Stimulated activated naive CD8-positive, alpha-beta T cell treated with anti-CD3 and anti-CD28 coated beads, Interleukin-15, amount 100 ng/mL, for 72 hours (primary cell): ENCODE measurements at places on chromosomes 11 and 22.

GRCh38 chr11:118434553-118435289, 1.6 kb upstream of the KMT2A start:
- DNase-seq = peak; percentile 55

- DNase-seq = peak; percentile 79
These were observed 8.2 kb upstream of the CCDC88B start for GRCh38 chr11:64331569-64332371.

DNA sequence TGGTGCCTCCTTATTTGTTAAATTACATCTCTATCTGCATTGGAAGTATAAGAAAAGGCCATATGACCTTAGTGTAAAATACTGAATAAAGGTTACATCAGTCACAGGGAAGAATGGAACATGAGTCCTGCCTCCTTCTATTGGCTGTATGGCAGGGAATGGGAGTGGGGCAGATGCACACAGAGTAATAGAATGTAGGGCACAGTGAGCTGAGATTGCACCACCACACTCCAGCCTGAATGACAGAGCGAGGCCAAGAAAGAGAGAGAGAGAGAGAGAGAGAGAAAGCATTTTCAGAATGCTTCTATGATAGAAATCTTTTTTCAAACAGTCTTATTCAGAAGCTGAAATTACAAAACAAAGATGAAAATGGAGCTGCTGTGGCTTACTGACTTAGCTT, 58.8 kb downstream of the SLN start:
- no peak for DNase-seq

DNA sequence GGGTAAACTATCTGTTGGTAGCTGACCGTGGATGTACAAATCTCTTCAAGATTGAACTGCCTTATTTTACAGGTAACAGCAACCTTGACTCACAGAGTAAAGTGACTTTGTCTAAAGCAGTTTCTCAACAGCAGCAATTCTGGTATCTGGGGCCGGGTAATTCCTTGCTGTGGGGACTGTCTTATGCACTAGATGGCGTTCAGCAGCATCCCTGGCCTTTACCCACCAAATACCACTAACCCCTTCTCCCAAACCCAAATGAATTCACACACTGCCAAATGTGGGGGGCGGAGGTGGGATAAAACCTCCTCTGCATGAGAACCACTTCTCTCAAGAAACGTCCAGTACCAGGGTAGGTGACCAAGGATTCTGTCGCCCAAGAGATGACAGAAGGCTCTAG, 1.7 kb upstream of the INCENP start:
- no peak for DNase-seq

- DNase-seq = no peak
These were observed 96.9 kb upstream of the CRYBB3 start for GRCh38 chr22:25102722-25103121.

- DNase-seq = no peak
These were observed 23.1 kb upstream of the CDC42EP2 start for GRCh38 chr11:65291613-65292012.

DNA sequence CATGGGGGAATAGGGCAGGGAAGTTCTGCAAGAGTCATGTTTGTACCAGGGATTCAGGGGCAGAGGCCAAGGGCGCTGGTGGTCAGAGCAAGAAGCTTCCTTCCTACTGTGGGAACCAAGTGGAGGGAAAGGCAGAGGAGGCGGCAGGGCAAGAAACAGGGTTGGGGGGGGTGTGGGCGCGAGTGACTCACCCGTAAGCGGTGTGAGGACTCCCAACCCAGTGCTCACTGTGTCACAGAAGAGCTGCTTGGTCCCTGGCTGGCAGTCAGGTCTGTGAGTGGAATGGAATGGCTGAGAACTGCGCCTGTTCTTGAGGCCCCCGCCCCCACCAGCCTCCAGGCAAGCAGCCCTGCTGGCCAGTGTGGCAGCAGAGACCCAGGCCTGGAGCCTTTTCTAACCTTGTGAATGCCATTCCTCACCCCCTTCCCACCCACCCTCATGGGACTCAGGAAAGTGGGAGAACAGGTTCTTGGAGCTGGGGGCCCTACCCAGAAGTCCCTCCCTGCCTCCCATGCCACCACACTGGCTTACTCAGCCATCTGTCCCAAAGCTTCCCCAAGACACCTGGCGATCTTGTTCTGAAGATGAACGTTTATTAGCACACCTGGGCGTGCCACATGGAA, 4.7 kb downstream of the LRRC10B start:
- DNase-seq = no peak

GRCh38 chr11:61578819-61579675, 1.8 kb downstream of the SYT7 start:
- DNase-seq = no peak

DNA sequence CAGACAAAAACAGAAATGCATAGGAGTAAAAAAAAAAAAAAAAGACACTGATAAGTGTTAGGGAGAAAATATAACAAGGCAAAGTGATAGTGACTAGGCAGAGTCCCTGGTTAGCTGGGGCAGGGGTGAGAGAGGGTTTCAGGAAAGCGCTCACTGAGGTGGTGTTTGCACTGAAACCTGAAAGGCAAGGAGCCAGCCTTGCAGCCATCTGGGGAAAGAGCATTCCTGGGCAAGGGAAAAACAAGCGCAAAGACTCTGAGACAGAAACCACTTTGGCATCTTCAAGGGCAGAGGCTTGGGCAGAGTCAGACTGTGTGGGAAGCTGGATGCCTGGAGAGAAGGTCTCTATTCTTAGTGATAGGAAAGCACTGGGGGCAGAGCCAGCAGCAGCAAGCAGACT, 14.5 kb downstream of the CLMP start:
- DNase-seq = no peak

- DNase-seq = no peak
These were observed 1298.0 kb upstream of the CNTN5 start for GRCh38 chr11:97722721-97723120.

DNA sequence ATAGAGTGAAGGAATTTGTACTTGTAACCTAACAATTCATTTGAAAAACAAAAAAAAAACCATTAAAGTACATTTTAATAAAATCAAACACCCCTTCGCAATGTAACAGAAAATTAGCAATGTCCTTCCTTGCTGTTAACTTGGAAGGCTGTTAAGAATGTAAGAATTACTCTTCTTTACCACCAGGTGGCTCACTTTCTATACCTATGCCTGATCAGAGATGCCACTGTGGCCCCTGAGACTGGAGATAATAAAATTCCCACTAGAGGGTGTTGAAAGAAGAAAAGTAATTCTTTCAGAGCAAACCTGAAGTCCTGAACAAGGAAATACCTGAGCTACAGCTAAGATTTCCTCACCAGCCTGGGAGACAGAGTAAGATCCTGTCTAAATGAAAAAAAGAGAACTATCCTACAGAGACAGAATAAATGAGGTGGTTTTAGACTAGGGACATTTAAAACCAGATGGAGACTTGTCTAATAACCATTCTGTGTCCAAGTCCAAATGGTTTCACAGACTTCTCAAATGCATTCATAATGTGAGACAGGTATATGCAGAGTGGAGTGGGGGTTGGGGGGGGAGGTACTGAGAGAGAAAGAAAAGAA, 1089.3 kb downstream of the FAM181B start:
- peak; percentile 7 for DNase-seq

GRCh38 chr22:24455751-24456426, 28.5 kb downstream of the ADORA2A start:
- DNase-seq = no peak

- DNase-seq = no peak
These were observed at the start of gene KCNC1 for GRCh38 chr11:17734418-17734911. KCNC1 (plus strand) TSS chr11:17734781; CDS start chr11:17736003, 1,222 bp downstream.

DNA sequence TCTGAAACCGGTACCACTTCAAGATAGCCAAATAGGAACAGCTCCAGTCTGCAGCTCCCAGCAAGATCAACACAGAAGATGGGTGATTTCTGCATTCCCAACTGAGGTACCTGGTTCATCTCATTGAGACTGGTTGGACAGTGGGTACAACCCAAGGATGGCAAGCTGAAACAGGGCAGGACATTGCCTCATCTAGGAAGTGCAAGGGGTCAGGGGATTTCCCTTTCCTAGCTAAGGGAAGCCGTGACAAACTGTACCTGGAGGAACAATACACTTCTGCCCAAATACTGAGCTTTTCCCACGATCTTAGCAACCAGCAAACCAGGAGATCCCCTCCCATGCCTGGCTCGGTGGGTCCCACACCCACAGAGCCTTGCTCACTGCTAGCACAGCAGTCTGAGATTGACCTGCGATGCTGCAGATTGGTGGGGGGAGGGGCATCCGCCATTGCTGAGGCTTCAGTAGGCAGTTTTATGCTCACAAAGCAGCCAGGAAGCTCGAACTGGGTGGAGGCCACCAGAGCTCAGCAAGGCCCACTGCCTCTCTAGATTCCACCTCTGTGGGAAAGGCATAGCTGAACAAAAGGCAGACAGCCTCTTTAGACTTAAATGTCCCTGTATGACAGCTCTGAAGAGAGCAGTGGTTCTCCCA, 59.9 kb upstream of the C11orf58 start:
- no peak for DNase-seq

DNA sequence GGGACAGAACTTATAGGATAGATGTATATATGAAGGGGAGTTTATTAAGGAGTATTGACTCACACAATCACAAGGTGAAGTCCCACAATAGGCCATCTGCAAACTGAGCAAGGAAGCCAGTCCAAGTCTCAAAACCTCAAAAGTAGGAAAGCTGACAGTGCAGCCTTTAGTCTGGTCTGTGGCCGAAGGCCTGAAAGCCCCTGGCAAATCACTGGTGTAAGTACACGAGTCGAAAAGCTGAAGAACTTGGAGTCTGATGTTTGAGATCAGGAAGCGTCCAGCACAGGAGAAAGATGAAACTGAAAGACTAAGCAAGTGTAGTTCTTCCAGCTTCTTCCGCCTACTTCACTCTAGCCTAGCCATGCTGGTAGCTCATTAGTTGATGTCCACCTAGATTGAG, 799.6 kb upstream of the ARHGAP42 start:
- no peak for DNase-seq

DNA sequence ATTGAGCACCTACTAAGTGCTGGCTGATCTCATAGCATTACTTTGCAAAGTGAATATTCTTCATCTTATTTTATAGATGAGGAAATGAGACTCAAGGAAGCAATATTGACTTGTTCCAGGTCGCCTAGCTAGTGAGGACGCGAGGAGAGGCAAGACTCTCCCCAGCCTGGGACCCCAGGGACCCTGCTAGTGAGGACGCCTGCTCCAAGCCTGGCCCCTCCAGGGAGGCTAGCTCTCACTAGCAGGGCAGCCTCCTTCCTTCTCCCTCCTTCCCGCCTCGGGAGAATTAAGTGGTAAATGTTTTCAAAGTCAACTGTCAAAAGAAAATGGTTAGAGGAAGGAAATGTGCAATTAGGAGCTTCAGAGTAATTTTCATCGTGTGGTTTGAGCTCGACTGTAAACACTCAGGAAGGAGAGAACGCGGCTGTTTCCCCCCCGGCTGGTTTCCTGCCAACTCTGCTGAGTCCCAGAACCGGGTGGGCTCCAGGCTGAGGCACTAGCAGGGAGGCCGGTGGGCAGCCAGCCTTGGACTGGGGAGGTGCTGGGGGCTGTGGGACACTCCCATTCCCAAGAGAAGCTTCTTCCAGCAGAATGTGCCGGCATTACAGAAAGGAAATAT, 17.9 kb downstream of the MYEOV start:
- no peak for DNase-seq

DNA sequence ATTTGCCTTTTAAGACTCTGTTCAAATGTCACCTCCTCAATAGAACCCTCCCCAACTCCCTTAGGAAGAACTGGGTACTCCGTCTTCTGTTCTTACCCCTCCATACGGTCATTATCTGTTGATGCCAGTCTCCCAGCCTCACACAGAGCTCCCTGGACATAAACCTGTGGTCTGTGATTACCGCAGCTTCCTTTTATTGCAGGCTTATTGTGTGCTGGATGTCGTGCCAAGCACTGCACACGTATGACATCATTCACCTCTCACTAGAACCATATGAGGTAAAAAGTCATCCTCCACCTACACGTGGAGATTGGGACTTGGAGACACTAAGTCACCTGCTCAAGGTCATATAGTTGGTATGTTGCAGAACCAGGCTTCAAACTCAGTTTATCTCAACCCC, 15.3 kb downstream of the PTPN5 start:
- DNase-seq = no peak
